Suprapubic skin (tissue), 4 donors: ENCODE measurements at places on chromosomes 7 and 10.
A peak's percentile ranks its signal among the peaks of the same experiment; 100 is the strongest.

- DNase-seq: no peak
Observed at GRCh38 chr10:49309691-49310411, 10.9 kb downstream of the C10orf71 start.

DNA sequence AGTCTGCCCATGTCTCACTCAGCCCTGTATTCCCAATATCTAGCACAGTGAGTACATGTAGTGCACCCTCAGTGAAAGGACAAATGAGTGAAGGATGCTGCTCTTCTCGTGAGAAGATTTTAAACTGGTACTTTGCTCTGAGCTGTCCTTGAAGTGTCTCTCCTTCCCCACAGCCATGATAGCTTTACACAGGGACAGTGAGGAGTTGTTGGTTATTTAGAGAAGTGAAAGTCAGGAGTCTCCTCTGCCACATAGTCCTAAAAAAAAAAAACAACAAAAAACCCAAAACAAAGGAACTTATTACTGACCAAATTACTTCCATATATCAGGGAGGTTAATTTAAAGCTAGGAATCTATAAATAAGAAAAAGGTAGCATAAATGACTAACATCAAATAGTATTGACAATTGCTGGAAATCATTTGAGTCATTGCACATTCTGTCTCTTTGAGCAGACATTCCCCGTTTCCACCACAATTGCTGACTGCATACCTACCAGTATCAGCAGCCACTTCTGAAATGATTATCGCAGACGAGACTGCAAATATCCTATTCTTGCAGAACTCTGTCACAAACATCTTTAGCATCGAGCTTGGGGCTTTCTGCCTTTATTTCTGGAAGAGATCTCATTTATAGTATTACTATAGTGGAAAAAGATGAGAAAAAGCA is 202.1 kb downstream of the PTEN start:
- no peak for DNase-seq

- DNase-seq: no peak
Observed at GRCh38 chr7:134359787-134360432, 43.2 kb upstream of the SLC35B4 start.

DNA sequence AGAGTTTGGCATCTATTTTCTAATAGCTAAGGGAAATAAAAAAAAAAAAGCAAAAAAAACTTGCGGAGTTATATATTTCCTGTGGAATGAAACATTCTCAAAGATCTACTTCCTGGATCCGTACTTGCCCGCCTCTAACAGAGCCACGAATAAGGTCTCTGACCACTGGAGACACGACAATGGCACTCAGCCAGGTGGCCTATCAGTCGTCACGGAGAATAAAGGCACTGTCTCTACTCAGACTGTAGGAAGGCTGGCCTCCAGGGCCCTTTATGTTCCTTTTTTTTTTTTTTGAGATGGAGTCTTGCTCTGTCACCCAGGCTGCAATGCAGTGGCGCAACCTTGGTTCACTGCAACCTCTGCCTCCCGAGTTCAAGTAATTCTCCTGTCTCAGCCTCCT is 58.7 kb downstream of the RGS10 start:
- no peak for DNase-seq

- no peak for DNase-seq
Observed at GRCh38 chr7:139772873-139773272, 4.9 kb downstream of the HIPK2 start.

GRCh38 chr10:7377614-7378248 is 33.1 kb downstream of the SFMBT2 start:
- no peak for DNase-seq

GRCh38 chr10:15585303-15585715 is 134.4 kb downstream of the ITGA8 start:
- no peak for DNase-seq

DNA sequence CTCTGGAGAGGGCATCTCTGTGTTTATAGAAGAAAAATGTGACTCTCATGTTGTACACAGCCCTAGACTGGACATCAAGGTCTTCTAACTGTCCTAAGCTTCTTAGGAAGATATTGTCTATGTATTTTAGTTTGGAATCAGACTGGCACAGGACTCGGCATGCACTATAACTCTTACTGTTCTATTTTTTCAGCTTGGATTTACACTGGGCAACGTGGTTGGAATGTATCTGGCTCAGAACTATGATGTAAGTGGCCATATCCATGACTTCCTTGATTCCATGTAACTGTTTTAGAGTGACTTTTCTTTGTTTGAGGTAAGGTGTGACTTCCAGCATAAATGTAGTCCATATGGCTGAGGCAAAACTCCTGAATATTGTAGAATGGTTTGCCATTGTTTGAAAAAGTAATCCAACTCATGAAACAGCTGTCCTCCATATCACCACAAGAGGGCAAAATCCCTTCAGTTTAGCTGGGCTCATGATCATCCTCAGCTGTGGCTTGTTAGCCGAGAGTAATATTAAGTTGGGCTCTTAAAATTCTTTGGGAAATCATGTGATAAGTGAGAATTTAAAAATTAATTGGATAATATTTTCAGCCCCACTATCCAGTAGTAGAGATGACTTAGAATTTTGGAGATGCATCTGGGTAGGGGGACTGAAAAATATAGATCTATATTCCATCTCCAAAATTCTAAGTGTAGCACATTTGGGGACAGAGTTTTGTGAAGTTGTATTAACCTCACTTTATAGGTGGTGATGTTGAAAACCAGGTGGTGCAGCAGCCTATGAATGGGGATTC is 10.4 kb downstream of the STMP1 start:
- DNase-seq: no peak

GRCh38 chr7:8160250-8160649 is 101.7 kb downstream of the ICA1 start:
- no peak for DNase-seq

DNA sequence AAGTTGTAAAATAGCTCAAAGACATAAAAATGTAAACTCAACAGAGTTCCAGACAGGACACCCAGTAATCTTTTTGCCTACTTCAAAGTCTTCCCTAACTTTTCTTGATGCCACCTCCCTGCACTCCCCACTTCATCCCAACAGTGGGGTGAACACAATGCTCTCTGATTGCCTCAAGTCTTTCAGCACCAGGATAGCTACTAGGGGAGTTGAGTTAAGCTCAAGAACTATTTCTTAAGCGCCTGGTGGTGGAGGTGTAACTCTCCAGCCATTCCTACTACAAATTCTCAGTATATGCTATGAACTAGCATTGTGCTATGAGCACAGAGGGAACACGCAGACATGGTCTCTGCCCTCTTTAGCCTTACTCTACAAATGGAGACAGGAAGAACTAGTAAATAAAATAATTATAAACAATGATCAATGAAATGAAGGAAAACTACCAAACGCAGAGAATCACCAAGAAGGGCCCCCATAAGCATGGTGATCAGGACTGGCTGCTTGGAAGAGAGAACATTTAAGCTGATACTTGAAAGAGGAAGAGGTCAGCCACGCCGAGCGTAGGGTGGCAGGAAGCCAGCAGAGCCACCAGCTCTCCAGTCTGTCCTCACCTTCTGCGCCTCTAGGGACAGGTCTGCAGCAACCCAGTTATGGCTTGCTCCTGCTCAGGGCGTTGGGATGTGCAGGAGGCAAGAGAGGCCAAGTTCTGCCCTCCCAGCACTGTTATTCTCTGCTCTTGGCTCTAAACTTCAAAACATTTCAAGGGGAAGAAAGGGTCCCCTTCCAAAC is 16.7 kb upstream of the FRA10AC1 start:
- no peak for DNase-seq

GRCh38 chr7:47571331-47572093 is 10.4 kb downstream of the TNS3 start:
- peak; percentile 71 for DNase-seq

DNA sequence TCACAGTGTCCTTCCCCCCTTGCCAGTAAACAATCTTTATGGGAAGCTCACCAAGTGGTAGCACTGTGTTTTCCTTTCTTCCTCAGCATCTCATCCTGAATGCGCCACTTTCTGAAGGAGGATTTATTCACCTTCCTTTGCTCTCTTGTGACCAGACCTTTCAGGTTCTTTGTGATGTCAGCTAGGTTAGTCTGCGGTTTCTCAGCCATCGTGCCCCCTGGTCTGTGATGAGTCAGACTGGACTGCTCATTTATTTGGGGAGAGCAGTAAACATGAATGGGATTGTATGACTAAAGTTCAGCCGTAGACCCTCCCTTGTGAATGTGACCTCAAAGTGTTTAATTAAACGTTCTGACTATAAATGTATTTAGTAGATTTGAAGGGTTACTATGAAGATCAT is 235.1 kb upstream of the CELF2 start:
- DNase-seq: no peak

DNA sequence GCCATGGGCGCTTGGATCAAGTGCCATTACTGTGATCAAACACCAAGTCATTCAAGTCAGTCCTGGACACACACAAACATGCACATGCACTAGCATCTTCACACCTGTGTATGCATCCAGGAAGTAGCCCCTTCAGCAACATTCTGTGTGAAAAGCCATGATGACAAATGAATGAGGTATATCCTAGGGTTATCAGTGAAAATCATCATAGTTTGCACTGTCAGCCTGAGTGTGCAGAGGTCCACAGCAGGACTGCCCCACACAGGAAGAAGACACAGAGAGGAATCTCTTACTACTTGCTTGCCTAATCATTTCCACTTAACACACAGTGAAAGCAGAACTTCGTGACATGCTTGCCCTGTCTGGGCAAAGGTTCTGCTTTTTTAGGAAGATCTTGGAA is 184.0 kb upstream of the ADO start:
- DNase-seq: no peak

DNA sequence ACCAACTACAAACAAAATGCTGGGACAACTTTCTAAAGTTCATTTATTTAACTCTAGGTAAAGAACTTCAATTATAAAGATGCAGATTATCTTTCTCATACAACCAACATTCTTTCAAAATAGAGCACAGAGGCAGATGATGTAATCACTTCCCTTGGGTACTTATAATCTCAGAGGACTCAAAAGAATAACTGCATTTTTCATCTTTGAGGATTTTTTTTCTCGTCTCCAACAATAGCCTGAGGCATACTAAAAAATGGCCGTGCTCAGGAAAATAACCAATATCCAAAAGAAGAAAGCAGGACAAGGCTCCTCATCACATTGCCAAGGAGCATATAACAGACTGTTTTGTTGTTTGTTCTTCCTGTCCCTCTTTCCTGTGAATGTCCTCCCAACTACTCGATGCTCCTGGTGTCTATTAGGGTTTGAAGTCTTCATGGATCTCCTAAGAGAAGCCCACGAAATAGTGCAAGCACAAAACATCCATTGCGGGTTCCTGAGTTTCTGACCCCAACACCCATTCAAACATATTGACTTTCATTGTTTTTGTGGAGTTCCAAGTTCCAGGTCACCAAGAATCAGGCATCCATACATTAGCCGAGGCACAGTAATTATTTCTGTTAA is 182.9 kb downstream of the SORCS1 start:
- no peak for DNase-seq

- no peak for DNase-seq
Observed at GRCh38 chr7:18583305-18583704, 87.8 kb downstream of the HDAC9 start.

DNA sequence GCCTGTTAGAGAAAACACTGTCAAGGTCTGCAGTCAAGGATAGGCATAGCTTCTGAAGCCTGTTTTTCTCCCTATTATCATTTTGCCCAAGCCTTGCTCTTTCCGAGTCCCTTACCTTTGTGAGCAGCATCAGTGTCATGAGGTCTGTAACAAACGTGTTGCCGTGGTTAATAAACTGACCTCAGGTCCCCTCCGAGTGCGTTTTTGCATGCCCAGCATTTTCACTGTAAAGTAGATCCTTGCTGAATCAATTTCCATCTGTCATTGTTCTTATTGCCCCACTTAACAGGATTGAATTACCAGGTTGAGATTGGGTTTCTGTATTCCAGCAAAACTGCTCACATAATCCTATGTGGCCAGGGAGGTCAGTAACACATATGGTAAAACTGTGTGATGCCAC is 110.3 kb downstream of the ZNF248 start:
- DNase-seq: no peak

GRCh38 chr7:130371046-130371445 is 9.2 kb upstream of the CPA1 start:
- no peak for DNase-seq

DNA sequence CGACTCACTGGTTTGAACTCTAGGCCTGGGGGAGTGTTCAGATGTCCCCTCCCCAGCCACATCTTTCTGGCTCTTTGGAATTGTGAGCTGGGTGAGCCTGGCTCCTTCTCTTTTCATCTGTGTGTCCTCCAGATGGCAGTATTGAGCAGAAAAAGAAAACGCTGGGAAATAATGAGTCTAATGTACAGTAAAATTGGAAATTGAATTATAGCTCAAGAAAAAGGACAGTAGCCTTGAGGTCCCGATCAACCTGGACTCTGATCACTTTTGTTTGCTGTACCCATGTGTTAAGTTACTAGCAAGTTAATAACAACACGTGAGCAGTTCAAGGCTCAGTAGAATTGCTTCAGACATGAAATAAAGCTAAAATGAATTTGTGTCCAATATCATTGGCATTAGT is 77.9 kb downstream of the SNX10 start:
- no peak for DNase-seq

DNA sequence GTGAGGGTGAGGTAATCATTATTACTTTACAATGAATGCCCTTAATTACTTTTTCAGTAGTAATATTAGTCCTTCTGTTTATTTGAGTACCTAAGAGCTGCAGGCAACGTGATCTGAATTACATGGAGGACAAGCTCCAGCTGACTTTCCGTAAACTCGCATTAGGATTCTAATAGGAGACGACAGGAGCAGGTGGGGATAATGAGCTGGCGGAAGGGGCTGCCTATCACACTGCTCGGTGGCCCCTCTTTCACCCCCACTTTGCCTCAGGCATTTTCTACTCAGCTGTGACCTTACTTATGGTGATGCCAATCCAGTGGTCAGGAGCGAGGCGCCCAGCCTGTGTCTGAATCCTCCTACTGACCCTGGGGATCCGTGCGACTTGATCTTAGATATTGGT is at the start of gene C7orf33:
Gene C7orf33, plus strand, starts transcription at position 296 of the 400 bp plus-strand sequence. CDS start 160 bp downstream, outside the sequence.
- no peak for DNase-seq

DNA sequence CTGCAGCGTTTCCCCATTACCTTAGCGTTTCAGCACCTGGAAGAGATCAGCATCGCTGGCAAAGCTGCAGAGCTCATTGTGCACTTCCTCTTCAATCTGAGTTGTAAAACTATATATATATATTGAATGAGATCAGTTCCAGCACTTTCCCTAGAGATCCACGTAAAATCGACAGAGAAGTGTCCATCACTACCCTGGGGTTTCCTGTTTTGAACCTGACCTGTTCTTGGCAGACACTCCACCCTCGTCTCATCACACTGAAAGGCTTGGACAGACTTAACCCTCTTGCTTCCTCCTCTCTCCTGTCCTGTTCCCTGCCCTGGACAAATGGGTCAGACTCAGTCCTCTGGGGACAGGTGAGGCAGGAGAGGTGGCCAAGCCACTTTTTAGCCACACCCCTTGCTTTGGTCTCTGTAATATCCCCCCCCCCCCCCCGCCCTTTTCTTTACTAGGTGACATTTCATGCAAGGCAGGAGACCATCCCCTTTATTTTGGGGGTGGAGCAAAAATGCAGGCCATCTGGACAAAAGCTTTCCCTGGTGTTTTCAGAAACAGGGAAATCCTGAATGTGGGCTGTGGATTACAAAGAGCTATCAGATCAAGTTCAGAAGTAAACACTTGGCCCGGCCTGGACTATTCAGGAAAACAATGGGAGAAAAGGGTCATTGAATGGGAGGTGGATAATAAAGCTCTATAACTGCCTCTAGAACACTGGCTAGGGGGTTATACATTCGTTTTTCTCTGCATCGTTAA is 83.7 kb upstream of the KDM7A start:
- no peak for DNase-seq

- DNase-seq: no peak
Observed at GRCh38 chr10:112244197-112244596, 39.0 kb upstream of the TECTB start.
